ENCODE measurements at places on chromosomes 3 and 15.

GRCh38 chr3:138547342-138547975, 46.6 kb downstream of the CEP70 start:
- DNase-seq, result no peak

DNA sequence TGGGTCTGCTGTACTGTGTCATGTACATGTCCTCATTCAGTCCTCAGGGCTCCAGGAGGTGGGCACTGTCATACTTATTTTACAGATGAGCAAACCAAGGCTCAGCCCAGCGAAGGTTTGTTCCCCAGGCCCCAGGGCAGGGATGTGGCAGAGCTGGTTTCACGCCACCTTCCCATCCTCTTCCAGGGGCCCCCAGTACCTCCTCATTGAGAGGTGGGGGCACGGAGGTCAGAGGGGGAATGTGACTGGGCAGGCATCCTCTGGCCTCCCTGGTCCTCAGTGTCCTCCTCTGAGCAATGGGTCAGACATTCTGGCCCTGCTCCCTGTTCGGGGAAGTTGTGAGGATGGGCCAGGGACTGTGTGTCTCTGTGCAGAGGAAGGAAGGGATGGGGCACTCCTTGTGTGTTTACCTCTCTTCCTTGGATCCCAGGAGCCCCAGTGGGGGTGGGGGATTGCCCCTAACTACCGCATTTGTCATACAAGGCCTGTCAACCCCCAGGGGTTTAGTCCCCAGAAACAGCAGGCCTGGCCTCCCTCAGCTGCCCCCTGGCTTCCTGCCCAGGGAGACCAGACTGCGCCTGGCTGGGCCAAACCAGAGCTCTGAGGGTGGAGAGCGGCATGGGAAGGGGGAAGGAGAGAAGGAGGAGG, 65.9 kb upstream of the LCTL start:
- no peak for DNase-seq

- DNase-seq, result no peak
Measured at GRCh38 chr3:23864931-23865330, 51.9 kb downstream of the NKIRAS1 start.

DNA sequence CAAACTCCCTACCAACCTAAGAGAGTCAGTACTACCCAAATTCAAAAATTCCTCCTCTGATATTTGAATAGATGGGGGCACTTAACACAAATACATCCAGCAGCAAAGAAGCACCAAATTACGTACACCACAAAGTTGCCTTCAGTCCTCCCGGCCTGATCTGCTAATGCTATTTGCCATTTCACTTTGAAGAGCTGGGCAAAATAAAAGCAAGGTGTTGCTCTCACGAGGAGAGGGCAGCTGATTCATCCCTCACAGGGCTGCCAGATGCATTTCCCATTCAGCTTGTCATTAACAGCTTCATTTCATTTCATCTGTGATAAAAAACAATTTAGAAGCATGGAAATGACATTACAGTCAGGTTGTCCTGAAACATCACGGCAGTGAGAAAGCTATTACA, 283.4 kb upstream of the VEPH1 start:
- DNase-seq, result no peak

GRCh38 chr15:78280319-78281072, 16.1 kb downstream of the DNAJA4 start:
- peak; percentile 51 for DNase-seq

GRCh38 chr3:182711261-182711683, 82.0 kb upstream of the ATP11B start:
- DNase-seq, result no peak

GRCh38 chr3:36992806-36993325, at the start of gene EPM2AIP1:
TSS of gene EPM2AIP1 (minus strand) at chr3:36993131. CDS start at chr3:36993077, 54 bp downstream.
- DNase-seq, result no peak

- DNase-seq, result no peak
Measured at GRCh38 chr3:153619268-153619667, 457.2 kb downstream of the RAP2B start.

- no peak for DNase-seq
Measured at GRCh38 chr3:171828902-171829770, 14.0 kb upstream of the TMEM212 start.
